Choroid plexus epithelial cell (primary cell): ENCODE measurements at places on chromosomes 7 and 10.

- peak; percentile 96 for DNase-seq
Observed at GRCh38 chr10:3782451-3783315, 2.3 kb downstream of the KLF6 start.

GRCh38 chr7:79282882-79283602 lies 170.4 kb downstream of the MAGI2 start:
- peak; percentile 91 for DNase-seq

- DNase-seq = no peak
Observed at GRCh38 chr7:138695106-138695505, 6.1 kb downstream of the SVOPL start.

- DNase-seq = peak; percentile 7
Observed at GRCh38 chr10:119541459-119542356, 811 bp downstream of the RGS10 start.

GRCh38 chr7:108164946-108165345 lies 34.8 kb upstream of the LAMB4 start:
- no peak for DNase-seq

- no peak for DNase-seq
Observed at GRCh38 chr10:28624351-28624750, 53.0 kb upstream of the BAMBI start.
